ENCODE measurements at places on chromosomes 4 and X.

DNA sequence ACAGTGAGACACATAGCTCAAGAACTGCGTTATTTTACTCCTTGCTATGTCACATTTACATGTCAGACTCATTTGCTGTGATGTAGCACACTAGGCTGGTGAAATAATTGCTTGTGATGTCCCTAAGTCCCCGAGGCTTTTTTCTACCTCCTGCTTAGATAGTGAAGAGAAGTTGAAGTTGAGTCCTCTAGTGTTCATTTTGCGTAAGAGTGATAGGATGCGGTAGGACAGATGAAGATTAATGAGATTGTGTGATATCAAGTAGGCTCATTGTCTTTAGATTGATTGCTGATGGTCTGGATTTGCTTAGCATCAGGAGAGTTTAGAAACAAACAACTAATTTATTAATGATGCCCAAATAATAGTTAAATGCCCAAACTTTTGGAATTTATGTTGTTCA, 173.6 kb upstream of the NUDT6 start:
- DNase-seq, result peak; percentile 11

- DNase-seq, result no peak
Observed at GRCh38 chr4:108372681-108373080, 203.9 kb upstream of the LEF1 start.

- DNase-seq, result no peak
Observed at GRCh38 chr4:87875191-87875590, 42.4 kb downstream of the MEPE start.

DNA sequence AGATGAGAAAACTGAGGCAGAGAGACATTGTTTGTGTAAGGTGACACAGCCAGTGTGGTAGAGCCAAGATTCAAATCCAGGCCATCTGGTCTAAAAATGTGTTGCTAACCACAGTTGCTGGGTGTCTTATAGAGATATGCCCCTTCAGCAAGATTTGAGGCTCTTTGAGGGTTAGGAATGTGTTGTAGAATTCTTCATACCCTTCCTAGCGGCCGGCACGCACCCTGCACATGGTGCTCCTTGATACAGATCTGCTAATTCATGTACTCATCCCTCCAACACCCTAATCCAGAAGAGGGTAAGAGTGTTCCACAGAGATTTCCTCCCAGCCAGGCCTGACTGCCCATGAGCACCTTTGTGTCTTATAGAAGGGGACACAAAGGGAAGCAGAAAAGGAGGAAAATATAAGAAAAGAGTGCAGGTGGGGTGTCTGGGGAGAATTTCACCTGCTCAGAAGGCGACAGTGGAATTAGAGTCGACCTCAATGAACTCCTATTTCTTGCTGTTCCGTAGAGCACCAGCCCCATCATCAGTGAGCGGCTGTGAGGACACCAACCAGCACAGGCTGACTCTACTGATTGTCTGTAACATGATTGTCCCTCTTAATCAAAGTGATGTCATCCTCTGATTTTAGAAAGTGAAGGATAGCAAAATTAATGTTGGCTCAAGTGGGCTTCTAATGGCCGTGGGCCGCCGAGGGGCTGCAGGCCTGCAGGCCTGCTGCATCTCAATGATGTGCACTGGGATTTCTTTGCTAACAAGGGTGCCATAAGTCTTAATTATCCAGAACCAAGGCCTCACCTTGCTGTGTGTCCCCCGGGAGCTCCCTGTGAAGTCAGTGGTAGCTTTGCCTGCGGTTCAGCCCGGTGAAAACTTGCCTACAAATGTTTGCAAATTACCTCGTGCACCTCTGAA, 24.2 kb upstream of the SMIM20 start:
- DNase-seq, result no peak

- DNase-seq, result no peak
Observed at GRCh38 chrX:106040861-106041260, 2.3 kb upstream of the SERPINA7 start.

- no peak for DNase-seq
Observed at GRCh38 chr4:48914311-48914710, 7.7 kb upstream of the OCIAD2 start.

GRCh38 chr4:42344309-42344708, 53.0 kb upstream of the SHISA3 start:
- no peak for DNase-seq

GRCh38 chrX:85851418-85851817, 195.9 kb downstream of the CHM start:
- no peak for DNase-seq

GRCh38 chr4:54882616-54883015, 224.9 kb downstream of the KIT start:
- no peak for DNase-seq

- no peak for DNase-seq
Observed at GRCh38 chr4:38382520-38382919, 281.5 kb upstream of the KLF3 start.

- DNase-seq, result no peak
Observed at GRCh38 chr4:103354006-103354405, 155.9 kb upstream of the CENPE start.

- no peak for DNase-seq
Observed at GRCh38 chr4:80229128-80229527, 31.8 kb downstream of the PRDM8 start.

- DNase-seq, result no peak
Observed at GRCh38 chr4:35912174-35912573, 332.1 kb downstream of the ARAP2 start.

DNA sequence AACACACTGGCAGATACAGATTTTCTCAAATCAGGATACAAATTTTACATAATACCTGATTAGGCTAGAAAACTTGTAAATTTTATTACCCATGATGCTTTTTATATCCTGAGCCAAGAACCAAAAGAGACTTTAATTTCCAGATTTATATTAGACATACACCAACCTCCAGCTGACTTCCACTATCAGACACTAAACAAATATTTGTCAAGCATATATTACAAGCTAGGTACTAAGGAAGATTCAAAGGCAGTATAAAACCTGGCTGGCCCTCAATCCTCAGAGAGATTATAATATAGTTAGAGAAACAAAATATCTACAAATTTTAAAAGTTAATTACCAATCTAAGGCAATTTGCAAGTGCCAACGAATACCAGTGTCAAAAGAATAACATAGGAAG, 357.8 kb upstream of the F9 start:
- no peak for DNase-seq

DNA sequence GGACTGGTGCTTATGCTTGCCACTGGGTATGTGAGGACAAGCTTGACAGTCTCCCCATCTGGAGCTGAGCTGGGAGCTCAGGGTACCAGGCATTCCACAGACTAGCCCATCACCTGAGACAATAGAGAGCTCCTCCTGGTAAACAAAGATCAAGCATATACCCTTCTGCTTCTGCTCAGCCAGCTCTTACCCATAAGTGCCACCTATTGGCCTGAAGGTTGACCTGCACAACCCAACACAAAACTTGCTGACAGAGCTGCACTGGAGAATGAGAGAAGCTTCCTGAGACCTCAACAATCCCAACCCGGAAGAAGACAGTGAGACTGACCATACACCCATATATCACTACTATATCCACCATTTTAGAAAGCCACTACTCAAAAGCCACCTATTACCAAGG, 1049.2 kb upstream of the INTU start:
- DNase-seq, result peak; percentile 36

- no peak for DNase-seq
Observed at GRCh38 chrX:31280580-31280979, 208.7 kb upstream of the FTHL17 start.

DNA sequence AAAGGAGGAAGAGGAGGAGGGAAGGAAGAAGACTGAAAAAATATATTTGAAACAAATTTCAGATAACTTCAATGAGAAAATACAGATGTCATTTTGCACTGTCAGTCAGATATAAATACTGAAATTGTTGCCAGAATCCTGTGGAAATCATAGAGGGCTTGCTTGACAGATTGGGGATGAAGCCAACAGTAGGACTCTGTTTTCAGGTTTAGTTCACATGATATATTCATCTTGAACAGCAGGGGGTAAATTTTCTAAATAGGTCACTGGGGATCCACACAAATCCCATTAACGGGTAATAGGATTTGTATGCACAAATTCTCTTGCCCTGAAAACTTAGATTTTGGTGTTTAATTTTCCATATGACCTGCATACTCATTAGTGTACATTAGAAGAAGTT, 103.3 kb upstream of the PCDH18 start:
- no peak for DNase-seq

GRCh38 chr4:98558471-98559169, 99.8 kb downstream of the TSPAN5 start:
- DNase-seq, result no peak

- DNase-seq, result no peak
Observed at GRCh38 chr4:184810720-184811119, 15.0 kb downstream of the ACSL1 start.

DNA sequence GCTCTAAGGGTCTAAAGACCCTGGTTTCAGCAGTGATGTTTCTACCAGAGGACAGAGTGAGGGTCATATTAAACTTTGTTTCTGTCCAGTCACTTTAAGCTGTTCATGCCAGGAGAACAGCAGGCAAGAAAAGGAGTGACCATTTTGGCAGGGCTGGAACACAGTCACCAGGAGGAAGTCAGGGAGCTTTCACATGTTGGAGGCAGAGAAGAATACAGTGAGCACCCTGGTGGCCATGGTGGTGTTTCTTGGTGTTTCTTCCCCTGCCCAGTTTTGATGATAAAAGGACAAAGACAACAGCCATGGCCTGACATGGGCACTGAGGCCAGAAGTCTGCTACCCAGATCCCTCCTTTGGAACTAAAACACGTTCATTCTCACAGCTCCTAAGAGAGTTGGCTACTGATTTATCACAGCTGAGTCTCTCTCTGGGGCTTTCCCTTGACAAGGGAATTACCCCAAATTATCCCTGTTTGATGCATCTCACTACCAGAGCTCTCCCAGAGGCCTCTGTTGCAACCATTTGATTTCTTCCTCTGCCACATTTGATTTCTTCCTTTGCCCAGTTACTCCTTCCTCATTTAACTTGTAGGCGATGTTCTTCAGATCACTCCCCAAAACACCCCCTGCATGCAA, 106.4 kb upstream of the NWD2 start:
- no peak for DNase-seq

GRCh38 chr4:92381616-92382015, 77.8 kb downstream of the GRID2 start:
- DNase-seq, result no peak

DNA sequence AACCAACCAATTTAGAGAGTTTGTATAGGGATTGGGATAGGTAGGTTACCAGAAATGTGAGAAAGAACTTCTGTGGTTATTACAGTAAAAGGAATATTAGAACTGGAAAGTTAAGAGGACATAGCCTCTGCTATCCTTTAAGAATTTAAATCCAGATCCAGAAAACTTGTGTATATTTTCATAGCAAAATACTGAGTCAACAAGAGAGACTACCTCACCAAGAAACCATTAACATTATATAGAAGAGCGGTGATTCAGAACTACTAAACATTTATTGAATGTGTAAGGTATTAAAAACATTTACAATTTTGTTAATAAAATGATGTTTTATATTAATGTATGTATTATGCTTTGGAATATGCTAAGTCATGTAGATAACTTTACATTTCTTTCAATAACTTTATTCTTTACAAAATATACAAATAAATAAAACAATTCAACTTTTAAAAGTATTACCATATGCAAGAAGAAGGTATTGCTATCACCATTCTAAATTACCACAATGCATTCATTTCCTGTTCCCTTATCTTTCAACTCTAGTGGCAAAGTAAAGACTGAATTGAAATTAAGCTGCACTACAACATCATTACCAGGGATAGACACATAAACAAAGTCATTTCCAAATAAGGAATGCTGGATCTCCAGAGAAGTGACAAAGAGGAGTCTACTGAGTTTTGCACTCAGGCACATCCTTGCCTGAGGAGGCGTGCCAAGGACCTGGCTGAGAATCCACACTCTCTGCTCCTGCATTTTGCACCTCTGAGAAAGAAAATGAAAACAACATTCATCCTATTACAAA, 6.1 kb upstream of the BDH2 start:
- DNase-seq, result no peak

DNA sequence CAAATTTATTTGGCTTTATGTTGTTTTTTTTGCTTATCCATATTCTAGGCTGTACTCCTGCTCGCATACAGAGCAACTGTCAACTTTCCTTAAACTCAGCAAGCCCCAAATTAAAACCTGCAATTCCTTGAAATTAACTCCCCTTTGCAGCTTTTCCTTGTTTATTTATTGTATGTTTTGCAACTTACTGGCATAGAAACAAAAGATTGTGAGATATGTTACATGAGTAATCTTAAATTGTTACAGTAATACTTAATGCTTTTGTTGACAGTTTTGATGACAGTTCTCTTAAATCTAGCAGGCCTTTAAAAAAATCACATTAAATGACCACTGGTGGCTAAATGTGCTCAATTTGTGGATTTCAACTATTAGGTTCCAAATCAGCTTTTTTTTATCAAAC, 4.5 kb downstream of the DDX3X start:
- DNase-seq, result no peak

GRCh38 chrX:112935029-112935428, 94.4 kb upstream of the AMOT start:
- no peak for DNase-seq

DNA sequence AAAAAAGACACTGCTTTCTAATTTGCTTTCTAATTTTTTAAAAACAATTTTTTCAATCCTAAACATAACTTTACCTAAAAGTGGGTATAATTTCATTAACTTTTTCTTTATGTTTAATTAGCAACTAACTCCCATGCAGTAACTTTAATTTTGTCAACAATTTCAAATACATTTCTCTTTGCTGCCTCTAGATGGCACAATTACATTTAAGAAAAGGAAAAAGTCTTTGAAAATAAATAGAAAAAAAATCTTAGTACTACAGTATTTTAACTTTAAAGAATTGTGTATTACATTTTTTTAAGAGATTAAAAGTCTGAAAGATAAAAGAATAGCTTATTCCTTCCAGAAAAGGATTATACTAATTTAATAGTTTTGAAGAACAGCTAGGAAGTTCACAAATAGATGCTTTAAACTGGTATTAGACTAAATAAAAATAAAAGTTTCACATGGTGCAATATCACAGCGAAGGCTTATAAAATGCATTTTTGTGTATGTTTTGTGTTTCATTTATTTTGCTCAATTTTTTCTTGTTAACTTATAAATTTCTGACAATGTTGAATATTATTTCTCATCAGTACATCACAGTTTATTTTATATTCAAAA, 105.1 kb downstream of the ADGRA3 start:
- DNase-seq, result no peak

- DNase-seq, result no peak
Observed at GRCh38 chr4:183658362-183659028, 490 bp downstream of the RWDD4 start.

- peak; percentile 70 for DNase-seq
Observed at GRCh38 chr4:16794816-16795445, 103.5 kb downstream of the LDB2 start.

DNA sequence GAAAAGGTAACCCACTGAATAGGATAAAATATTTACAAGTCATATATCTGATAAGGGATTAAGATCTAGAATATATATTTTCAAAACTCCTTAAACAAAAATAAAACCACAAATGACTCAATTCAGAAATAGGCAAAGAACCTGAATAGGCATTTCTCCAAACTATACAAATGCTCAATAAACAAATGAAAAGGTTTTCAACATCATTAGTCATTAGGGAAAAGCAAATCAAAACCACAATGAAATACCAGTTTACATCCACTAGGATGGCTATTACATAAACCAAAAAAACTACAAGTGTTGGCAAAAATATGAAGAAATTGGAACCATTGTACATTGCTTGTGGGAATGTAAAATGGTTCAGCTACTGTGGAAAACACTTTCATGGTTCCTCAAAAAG, 167.0 kb upstream of the GALNT7 start:
- no peak for DNase-seq

Data from NT2/D1 (cell line).